ENCODE measurements at places on chromosomes 1 and 21.
A peak's percentile ranks its signal among the peaks of the same experiment; 100 is the strongest.

- DNase-seq: no peak
Observed at GRCh38 chr1:45152126-45152525, 54.3 kb downstream of the ZSWIM5 start.

DNA sequence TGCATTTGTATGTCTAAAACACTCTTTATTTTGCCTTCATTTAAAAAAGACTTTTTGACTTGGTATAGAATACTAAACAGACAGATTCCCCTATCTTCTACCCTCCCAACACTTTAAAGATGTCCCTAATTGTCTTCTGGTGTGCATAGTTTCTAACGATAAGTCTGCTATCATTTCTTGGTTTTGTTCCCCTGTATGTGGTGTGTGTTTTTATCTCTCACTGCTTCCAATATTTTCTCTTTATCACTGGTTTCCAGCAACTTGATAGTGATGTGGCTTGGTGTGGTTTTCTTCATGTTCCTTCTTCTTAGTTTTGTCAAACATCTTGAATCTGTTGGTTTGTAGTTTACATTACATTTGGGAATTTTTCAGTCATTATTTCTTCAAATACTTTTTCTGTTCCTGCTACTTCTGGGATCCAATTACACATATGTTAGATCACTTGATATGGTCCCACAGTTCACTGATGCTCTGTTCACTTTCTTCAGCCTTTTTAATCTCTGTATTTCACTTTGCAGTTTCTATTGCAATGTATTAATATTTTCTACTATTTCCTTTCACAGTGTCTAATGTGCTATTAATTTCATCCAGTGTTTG is 23.2 kb downstream of the F5 start:
- DNase-seq: no peak

DNA sequence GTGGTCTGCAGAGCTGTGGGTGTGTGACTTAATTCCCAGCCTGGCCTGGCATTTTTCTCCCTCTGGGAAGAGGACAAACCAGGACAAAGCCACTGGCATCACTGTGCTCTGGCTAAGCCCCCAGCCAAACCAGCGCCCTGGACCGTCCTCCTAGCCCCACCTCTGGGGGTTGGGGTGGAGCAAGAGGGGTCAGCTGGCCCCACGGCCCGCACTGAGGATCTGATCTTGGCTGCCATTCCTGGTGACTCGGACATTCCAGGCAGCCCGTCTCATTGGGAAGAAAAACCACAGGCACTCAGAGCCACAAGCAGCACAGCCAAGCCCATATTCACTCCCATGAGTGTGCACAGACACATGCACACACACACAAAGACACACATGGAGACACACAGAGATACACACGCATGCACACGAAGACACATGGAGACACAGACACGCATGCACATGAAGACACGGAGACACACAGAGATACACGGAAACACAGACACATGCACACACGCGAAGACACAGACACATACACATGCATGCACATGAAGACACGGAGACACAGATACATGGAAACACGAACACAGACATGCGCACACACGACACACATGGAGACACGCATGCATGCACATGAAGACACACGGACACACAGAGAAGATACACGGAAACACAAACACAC is 2.3 kb upstream of the MXRA8 start:
- peak; percentile 72 for DNase-seq

- no peak for DNase-seq
Observed at GRCh38 chr1:1161683-1162079, 12.0 kb upstream of the TTLL10 start.

DNA sequence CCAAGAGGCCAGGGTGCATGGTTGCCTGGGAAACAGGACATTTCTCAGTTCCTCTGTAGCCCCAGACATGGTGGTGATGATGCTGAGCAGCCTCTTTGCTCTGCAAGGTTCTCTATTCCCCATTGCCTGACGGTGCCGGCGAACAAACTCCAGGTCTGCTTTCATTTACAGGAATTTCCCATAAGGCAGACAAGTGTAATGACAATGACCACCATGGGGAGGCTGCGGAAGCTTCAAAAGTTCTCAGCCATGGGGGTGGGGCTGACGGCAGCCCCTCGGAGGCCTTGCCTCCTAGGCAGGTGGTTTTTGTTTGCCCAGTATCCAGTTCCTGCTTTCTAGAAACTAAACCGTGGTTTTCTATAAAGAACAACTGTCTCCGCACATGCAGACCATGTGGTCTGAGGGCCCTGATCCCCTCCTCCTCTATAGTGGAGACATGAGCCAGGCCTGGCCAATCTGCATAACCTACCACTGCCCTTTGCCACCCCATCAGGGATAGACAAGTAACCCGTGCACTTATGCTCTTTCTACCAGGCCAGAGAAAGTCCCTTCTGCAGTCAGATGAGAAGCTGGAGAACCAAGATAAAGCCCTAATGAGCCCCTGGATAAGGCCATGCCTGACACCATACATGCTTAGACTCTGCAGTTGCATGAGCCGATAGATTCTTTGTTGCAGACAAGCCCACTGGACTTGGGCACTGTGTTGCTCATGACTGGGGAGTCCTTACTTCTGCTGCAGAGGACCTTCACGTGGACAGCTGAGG is 54.1 kb downstream of the LDLRAD2 start:
- DNase-seq: no peak

GRCh38 chr1:201026836-201027235 is 3.3 kb upstream of the KIF21B start:
- peak; percentile 71 for DNase-seq

DNA sequence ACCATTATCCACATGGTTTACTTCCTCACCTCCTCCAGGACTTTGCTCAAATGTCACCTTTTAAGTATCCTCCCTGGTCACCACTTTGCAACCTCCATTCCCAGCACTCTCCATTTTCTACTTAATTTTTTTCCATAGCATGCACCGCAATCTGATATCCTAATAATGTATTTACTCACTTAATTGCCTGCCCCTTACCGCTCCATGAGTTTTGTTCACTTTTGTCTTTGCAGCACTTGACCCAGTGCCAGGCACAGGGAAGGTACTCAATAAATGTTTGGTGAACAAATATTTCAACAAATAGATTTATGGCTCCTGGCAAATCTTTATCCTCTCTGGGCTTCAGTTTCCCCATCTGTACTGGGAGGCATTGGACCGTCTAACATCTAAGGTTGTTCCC is 53.6 kb downstream of the UBE2T start:
- DNase-seq: no peak

DNA sequence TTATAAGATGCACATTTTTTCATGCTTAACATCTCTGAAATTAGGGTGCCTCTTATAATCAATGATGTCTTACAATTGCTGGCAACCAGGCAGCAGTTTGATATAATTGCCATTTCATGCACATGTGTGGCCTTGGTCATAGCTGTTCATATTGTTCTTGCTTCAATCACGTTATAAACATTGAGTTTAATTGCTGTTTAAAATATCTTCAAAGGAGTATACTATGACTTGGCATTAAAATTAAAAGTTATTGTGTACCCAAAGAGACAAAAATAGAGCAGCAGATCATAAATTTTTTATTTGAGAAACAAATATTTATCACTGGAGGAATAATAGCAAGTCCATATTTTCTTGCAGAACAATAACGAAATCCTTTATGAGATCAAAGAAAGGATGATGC is 325.5 kb downstream of the LMX1A start:
- no peak for DNase-seq

DNA sequence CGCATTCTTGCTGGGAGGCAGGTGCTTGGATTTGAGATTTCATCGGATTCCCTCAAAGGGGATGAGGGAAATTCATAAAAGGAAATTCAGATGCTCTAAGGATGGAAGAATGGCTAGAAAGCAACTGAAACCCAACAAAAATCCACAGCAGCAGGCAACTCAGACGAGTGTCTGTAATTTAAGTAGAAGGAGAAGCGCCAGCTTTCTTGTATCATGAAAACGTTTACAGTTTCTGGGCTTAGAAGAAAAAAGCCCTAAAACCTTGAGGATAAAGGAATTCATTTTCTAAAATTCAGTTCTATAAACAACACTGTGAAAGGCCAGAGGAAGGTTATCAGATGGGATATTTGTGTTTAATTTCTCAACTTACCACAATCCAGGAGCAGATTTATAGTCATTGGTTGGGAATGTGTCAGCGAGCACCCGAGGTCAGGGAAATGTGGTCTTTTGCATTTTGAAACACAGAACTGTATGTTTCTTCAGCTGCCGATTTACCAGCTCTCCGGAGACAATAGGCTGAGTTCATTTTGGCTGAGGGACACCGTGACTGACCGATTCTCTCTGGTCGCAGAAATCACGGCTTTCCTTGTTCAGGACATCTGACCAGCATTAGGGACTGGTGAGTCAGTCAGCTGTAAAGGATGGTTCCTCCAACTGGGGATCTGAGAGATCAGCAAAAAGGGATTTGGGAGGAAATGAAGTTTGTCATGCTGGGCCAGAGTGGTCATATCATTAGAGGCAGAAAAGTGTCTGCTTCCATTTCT is 111.6 kb upstream of the ERRFI1 start:
- no peak for DNase-seq

DNA sequence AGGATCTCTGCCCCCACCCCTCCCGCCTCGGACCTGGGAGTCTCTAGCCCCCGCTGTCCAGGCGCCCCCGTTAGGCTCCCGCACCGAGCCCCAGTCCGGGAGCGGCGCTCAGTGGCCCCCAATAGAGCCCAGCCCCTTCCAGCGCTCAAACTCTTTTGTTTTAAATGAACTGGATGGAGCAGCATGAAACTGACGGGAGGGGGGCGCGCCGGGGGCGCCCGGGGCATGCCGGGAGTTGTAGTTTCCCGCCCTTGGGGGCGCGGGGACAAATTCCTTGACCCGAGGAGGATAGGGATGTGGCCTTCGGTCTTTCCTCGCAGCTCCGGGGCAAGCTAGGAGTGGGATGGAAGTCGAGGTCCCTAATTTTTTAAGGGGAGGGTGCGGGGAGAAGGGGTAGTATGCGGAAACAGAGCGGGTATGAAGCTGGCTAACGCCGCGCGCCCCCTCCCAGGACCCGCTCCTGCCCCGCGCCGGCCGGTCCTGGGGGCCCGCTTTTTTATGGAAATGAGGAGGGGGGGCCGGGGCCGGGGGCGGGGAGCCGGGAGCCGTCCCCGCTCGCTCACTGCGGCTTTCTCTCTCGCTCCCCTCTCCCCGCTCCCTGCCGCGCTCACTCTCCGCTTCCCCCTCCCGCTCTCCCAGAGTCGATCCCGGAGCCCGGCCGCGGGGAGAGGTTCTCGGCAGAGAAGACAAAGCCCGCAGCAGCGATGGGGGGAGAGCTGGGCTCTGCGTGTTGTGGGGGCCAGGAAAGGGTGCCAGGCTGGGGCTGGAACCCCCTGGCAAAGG is at the start of gene MEX3A:
MEX3A (minus strand) TSS at position 157 of the 783 bp plus-strand sequence. CDS start 467 bp downstream, outside the sequence.
- DNase-seq: peak; percentile 89

Data from left lung (tissue), 14 donors.